Globus pallidus (tissue), 1 donor: ENCODE measurements at places on chromosomes 3 and 15.

DNA sequence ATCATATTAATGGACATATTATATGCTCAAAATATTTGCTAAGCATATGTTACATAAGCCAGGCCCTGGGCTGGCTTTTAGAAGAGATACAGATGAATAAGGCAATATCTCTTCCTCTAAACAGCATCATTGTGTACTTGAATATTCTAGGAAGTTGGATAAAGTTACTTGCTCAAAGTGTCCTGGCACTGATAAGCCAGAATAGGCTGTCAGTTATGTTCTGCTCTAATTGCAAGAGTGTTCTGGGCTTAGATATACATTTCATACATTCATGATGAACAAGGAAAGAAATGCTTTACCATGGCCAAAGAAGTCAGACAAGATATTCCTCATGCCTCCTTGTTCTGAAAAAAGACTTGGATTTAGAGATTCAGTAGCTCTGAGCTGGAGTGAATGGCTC, 40.7 kb downstream of the KBTBD12 start:
- DNase-seq, result no peak

GRCh38 chr3:143480344-143480743, 360.8 kb downstream of the CHST2 start:
- DNase-seq, result no peak

- DNase-seq, result no peak
Observed at GRCh38 chr15:42279234-42279723, 6.0 kb upstream of the TMEM87A start.

DNA sequence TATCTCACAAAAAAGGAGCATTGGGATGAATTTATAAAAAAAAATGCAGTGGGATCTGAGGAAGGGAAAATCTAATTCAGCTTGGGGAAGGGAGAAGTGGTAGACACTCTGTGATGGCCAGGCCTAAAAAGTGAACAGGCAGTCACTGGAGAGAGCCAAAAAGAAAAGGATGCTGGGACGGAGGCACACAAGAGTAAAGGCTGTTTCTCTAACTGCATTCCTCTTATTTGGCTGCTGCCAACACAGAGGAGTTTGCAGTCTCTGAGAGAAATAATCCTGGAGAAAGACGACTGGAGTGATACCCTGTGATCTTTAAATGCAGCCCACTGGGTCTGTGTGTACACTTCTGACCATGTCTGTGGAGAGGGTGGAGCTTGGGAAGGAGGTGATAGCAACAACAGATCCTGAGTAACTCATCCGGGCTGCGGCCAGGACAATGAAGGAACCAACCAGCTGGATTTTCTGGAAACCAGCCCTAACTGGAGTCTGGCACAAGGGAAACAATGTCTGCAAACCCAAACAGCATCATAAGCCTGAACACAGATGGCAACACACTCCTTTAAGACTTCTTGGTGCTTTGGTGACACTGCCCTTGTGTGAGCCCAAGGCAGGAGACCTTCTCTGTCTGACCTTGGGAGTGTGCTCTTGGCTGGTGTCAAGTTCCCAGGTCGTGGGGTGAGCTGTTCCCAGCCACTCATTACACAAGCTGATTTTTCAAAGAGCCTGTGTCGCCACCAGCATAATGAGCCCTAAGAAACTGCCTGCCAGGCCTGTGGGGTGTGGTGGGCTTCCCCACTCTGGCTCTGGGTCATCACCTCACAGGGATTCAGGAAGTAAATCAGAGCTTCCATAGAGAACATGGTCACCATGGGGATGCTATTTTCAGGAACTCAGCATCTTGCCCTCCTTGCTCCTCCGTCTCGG, 8.0 kb downstream of the FYCO1 start:
- DNase-seq, result peak; percentile 77

GRCh38 chr3:123751433-123751832, 132.7 kb downstream of the MYLK start:
- DNase-seq, result no peak

GRCh38 chr15:66573348-66573718, 7.5 kb upstream of the LCTL start:
- DNase-seq, result no peak

DNA sequence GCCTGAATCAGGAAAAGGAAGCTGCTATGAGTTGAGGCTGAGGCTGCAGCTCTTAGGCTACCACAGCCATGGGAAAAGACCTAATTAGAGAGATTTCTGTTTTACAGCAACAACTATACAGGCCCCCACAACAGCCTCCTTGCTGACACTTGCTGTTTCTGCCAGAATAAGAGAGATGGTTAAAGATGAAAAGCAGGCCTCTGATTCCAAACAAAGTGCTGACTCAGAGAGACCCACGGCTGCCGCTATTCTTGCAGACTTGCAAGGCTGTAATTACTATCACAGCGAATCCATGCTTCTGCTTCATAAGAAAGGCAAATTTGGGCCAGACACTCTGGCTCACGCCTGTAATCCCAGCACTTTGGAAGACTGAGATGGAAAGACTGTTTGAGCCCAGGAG, 41.8 kb downstream of the MCF2L2 start:
- DNase-seq, result no peak

DNA sequence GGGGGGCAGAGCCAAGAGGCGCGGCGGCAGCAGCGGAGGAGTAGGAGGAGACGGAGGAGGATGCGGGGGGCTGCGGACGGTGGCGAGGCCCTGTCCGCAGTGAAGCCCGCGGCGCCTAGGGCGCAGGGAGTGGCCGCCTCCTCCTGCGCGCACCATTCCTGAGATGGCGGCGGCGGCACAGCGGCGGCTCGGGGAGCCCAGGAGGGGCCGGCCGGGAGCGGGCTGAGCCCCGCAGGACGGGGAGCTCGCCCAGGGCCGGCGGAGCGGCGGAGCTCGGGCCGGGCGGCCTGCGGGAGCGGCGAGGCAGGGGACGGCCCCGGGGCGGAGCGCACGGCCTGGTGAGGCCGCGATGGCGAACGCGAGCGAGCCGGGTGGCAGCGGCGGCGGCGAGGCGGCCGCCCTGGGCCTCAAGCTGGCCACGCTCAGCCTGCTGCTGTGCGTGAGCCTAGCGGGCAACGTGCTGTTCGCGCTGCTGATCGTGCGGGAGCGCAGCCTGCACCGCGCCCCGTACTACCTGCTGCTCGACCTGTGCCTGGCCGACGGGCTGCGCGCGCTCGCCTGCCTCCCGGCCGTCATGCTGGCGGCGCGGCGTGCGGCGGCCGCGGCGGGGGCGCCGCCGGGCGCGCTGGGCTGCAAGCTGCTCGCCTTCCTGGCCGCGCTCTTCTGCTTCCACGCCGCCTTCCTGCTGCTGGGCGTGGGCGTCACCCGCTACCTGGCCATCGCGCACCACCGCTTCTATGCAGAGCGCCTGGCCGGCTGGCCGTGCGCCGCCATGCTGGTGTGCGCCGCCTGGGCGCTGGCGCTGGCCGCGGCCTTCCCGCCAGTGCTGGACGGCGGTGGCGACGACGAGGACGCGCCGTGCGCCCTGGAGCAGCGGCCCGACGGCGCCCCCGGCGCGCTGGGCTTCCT, at the start of gene GPR27:
GPR27 (plus strand) TSS at position 155 of the 909 bp plus-strand sequence; CDS start at position 350, 195 bp downstream.
- DNase-seq, result no peak

DNA sequence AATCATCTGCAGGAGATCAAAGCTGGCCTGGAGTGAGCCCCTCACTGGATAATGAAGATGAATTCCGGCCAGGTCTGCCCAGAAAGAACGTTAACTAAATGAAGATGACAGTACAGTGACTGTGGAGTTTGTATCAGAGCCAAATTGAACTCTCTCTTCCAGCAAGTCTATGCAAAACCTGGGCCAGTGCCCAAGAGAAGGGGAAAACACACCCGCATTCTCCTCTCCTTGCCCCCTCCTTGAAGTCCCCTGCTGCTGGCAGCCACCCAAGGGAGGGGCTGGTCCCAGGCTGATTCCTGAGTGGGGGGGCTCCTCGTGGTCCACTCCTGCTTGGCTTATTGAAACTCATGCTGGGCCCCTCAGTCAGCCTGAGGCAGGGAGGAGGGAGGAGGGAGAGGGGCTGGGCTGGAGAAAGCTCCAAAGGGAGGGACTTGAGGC, 155.7 kb downstream of the RAB11A start:
- peak; percentile 23 for DNase-seq

DNA sequence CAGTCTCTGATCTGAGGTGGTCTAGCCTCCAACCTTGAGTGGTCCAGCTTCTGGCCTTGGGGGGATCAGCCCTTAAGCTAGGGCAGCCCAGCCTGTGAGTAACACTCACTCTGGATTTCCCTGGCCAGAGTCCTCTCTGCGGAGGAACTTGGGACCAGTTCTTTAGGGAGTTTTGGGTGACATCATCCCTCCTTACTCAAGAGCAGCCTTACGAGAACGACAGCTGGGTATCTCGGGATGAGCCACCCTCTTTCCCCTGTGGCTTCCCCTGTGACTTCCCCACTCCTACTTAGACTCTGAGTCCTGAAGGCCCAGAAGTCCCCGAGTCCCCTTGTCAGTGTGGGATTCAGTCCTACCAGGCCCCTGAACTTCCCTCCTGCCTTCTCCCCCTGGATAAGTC, 10.2 kb upstream of the PLXND1 start:
- no peak for DNase-seq

DNA sequence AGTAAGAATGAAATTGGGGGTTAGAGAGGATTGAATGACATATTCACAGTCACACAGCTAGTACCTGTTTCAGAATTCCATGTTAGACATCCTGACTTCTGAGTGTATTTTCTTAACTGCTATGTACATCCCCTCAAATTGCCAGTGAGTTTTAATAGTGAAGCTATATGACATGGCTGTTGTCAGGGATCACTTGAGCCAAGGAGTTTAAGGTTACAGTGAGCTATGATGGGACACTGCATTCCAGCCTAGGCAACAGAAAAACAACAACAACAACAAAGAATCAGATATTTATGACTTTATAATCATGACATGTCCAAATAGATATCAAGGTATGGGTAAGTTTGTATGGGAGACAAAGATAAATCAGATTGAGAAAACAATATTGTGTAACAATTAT, 16.6 kb downstream of the PARP15 start:
- DNase-seq, result no peak

DNA sequence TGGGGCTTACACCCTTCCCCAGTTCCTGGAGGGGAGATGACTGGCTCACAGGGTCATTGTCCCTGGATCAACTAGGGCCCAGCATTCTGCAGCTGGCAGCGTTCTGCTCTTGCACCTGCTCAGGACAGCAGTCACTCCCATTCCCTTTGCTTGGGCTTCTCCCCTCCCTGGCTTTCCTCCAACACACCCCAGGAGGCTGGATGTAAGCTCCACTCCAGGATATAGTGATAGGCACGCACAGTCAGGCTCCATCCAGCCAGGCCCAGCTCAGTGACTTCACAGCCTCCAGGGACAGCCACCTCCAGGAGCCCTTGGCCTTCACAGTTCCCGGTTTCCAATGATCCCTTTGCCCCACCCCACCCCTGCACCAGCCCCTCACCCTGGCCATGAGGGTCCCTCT, 1.9 kb downstream of the SPTBN5 start:
- DNase-seq, result no peak

DNA sequence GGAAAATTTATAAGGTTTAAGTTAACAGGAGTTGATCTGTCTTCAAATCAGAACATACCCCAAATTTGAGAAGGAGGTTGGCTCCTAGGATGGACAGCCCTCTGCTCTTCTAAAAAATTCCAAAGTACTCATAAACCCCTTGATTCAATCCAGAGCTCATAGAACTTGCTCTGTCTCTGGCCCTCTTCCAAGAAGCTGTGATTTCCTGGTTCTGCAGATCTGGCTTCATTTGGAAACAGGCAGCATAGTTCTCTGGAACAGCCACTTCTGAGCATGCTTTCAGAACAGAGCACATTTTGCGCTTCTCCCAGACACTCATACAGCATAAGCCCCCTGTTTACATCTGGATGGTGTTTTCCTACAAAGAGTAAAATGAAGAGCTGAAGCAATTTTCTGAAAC, 96.7 kb downstream of the KBTBD8 start:
- DNase-seq, result no peak

- no peak for DNase-seq
Observed at GRCh38 chr15:67999320-68000100, 54.6 kb upstream of the PIAS1 start.

GRCh38 chr15:28101201-28101600, 2.1 kb upstream of the OCA2 start:
- no peak for DNase-seq

DNA sequence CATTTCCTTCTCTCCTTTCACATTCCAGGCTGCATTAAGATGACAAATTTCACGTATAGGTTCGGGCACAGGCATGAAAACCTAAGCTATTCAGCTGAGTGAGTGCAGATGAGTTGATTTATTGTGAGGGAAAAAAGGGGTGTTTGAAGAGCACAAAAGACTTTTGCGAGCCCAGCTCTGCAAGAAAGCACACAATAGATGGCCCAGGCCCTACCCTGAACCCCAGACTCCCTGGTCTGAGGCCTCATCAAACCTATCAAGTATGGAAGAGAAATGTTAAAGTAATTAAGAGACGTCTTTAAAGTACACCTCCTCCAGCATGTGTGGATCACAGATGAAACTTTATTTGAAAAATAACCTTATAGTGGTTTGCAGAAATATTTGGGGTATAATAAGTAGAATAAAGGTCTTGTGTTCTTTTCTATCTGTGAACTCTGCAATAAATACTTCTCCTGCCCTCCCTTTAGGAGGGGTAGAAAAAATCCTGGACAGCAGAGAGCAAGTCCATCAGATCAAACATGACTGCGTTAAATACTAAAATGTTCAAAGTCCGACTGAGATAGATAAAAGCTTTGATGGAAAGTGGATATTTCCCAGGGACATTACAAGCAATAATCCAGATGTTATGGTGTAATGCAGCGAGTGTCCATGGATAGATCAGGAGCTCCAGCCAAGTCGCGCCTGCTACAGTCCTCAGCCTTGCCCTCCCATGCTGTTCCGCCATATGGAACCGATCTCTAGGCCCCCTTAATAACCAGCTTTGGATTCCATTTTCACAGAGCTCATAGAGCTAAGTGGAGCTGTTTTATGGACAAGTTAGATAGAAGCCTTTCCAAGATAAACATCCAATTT, 121.5 kb downstream of the MCTP2 start:
- no peak for DNase-seq

DNA sequence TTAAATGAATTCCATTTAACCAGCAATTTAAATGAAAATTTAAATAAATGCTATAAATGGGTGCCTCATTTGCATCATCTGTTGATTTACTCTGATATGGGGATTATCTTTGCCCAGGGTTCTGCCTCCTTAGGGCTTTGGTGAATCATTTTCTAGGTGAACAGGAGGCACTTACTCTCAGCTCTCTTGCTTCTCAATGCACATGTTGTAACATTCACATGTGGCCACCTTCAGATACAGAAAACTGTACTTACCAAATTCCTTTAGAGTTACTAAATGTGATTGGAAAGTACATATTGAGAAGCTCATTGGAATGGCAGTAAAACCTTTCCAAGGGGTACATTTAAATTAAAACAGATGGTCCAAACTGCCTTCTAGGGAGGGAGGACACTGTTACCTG, 20.8 kb downstream of the GADL1 start:
- no peak for DNase-seq

GRCh38 chr3:196227121-196227561, 10.8 kb downstream of the SLC51A start:
- no peak for DNase-seq

- no peak for DNase-seq
Observed at GRCh38 chr3:184993394-184993793, 159.5 kb downstream of the C3orf70 start.

DNA sequence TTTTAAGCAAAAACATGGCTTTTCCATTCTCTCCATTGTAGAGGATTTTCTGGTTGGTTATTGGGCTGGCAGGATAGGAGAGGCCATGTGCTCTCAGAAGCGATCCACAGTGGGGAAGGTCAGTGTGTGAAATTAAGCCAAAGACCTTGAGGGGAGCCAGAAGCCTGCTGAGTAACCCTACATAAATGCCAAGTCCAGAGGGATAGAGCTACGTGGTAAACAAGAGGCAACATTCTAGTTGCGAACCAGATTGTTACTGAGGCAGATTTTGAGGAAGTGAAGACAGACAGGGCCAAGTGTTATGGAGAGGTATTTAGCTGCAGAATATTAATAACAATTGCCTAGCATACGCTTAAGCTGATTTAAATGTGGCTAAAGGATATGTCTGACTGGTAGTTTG, 592.8 kb upstream of the GBE1 start:
- DNase-seq, result no peak
